Pancreas (tissue), 10 donors: ENCODE measurements at places on chromosomes 12 and 14. TPM values are rescaled to one million over a fixed set of nuclear protein-coding genes. Genes with fewer than 3 reads are reported as not detected.

PTPN21 gene
- total RNA-seq, result 10.8 TPM

EML1 gene
- total RNA-seq, result 7.0 TPM

DNA sequence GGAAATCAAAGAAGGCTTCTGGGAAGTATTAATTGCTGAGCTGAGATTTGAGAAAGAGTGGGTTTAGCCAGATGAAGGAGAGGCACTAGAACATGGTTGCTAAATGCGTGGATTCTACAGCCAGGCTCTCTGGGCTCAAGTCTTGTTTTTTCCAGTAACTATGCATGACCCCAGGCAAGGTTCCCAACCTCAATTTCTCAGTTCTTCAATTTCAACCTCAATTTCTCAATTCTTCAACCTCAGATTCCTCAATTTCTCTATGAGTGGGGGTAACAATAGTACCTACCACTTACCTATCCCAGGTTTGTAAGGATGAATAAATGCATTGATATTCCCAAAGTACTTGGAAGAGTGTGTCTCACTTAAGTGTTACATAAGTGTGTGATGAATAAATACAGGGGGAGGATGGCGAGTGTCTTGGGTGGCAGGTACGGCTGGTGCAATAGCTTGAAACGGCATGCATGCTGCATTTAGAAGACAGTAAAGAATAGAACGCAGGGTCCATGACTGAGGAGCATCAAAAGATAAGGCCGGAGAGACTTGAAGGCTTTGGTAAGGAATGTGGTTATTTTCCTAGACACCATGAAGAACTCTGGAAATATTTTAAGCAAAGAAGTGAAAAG is 149.1 kb upstream of the ATP2B1 start:
- H3K36me3 ChIP-seq, result no peaks in the 10 kb centered on the region
- no peak overlapping the region for H3K27ac ChIP-seq
- DNase-seq, result no peak
- H3K4me1 ChIP-seq, result no peaks in the 10 kb centered on the region
- no peak overlapping the region for H3K4me3 ChIP-seq
- no peaks in the 10 kb centered on the region for H3K27me3 ChIP-seq

DNA sequence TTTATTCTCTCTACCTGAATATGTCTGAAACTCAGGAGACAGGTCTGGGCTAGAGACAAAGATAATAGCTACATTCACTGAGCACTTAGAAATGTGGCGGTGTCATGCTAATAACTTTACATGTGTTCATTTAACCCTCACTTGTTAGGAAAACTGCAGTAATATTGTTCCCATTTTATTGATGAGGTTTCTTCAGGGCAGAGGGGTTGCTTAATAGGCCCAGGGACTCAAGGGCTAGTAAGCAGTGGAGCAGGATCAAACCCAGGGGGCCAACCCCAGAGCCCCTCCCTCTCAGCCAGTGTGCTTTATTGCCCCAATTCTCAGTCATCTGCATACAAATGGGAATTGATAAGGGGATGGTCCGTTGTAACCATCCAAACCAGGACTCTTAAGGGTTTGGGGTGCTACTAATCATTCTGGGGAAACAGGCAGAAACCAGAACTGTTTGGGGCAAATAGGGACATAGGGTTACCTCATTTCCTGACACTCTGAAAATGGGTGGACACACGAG is 142.8 kb upstream of the AMIGO2 start:
- no peaks in the 10 kb centered on the region for H3K36me3 ChIP-seq
- no peak for DNase-seq
- no peaks in the 10 kb centered on the region for H3K27me3 ChIP-seq
- H3K4me3 ChIP-seq, result no peak overlapping the region
- peak overlapping the region; percentile 86 for H3K27ac ChIP-seq
- H3K4me1 ChIP-seq, result peaks cover 13% of the 10 kb centered on the region

GRCh38 chr12:72075891-72076557 is 137.4 kb downstream of the TPH2 start:
- H3K27ac ChIP-seq, result no peak overlapping the region
- H3K27me3 ChIP-seq, result no peaks in the 10 kb centered on the region
- H3K36me3 ChIP-seq, result no peaks in the 10 kb centered on the region
- H3K4me1 ChIP-seq, result no peaks in the 10 kb centered on the region
- no peak overlapping the region for H3K4me3 ChIP-seq
- DNase-seq, result no peak

ANKRD33 gene
- not detected for total RNA-seq

FAM181A gene
- not detected for total RNA-seq

GRCh38 chr12:12157424-12157823 is 86.7 kb downstream of the BCL2L14 start:
- H3K4me3 ChIP-seq, result no peak overlapping the region
- peaks cover 2% of the 10 kb centered on the region for H3K4me1 ChIP-seq
- DNase-seq, result no peak
- H3K27me3 ChIP-seq, result no peaks in the 10 kb centered on the region
- H3K27ac ChIP-seq, result no peak overlapping the region

SLC5A8 gene
- not detected for total RNA-seq

AKAP6 gene
- 2.2 TPM for total RNA-seq

- H3K4me1 ChIP-seq, result peaks cover 26% of the 10 kb centered on the region
- no peaks in the 10 kb centered on the region for H3K36me3 ChIP-seq
- H3K4me3 ChIP-seq, result no peak overlapping the region
- no peaks in the 10 kb centered on the region for H3K27me3 ChIP-seq
- H3K27ac ChIP-seq, result no peak overlapping the region
Measured at GRCh38 chr14:92846162-92846897, 52.2 kb downstream of the GOLGA5 start.

DNA sequence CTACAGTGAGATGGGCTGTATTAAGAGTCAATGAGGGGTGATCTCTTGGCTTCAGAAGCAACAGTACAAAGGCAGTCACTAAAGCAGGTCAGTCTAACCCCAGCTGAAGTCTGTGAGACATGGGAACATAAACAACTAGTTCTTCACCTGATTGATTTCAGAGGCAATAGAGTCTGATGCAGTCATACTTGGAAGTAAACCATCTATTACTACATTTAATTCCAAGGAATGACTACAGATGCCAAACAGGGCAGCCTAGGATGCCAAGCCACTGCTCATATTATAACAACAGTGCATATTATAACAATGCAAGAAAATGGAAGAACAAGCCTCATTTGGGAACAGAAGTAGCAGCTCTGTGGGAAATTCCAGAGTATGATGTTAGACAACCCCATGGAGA is 35.8 kb downstream of the GRIN2B start:
- peaks cover 7% of the 10 kb centered on the region for H3K4me1 ChIP-seq
- no peak overlapping the region for H3K27ac ChIP-seq
- no peaks in the 10 kb centered on the region for H3K36me3 ChIP-seq
- DNase-seq, result no peak
- no peak overlapping the region for H3K4me3 ChIP-seq

DNA sequence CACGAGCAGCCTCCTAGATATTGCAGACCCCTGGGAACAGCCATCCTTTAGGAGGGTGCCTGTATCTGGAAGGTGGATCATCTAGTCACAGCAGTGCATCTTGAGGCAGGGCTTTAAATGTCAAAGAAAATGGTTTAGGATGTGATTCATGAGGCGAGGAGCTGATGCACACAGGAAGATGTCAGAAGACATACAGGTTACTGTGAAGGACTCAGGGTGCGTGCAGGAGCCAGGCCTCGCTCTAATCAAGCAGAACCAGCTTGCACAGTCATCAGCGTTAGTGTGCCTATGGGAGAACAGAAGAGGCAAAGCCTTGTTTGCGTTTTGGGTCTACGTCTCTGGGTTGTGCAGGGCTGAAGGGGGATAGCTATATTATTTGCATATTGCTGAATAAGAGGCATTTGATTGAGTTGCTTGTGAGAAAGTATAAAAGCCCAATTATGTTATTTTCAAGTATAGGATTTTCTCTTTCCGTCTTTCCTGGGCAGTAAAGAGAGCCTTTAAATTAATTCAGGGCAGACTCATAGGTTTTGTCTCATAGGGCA is 77.3 kb upstream of the RPH3A start:
- no peak overlapping the region for H3K27ac ChIP-seq
- DNase-seq, result no peak
- H3K4me1 ChIP-seq, result no peaks in the 10 kb centered on the region
- H3K4me3 ChIP-seq, result no peak overlapping the region

RDH12 gene
- 1.0 TPM for total RNA-seq

MYF5 gene
- not detected for total RNA-seq

- H3K36me3 ChIP-seq, result no peaks in the 10 kb centered on the region
- no peaks in the 10 kb centered on the region for H3K27me3 ChIP-seq
- H3K4me3 ChIP-seq, result no peak overlapping the region
- H3K4me1 ChIP-seq, result no peaks in the 10 kb centered on the region
- no peak for DNase-seq
Measured at GRCh38 chr12:32117316-32117715, 10.7 kb downstream of the BICD1 start.

- H3K36me3 ChIP-seq, result no peaks in the 10 kb centered on the region
- H3K27ac ChIP-seq, result no peak overlapping the region
- no peak overlapping the region for H3K4me3 ChIP-seq
- no peaks in the 10 kb centered on the region for H3K4me1 ChIP-seq
- no peak for DNase-seq
Measured at GRCh38 chr12:131528144-131528543, 182.7 kb upstream of the SFSWAP start.

GRCh38 chr12:107731366-107731765 is 29.6 kb downstream of the PRDM4 start:
- no peak overlapping the region for H3K4me3 ChIP-seq
- H3K27me3 ChIP-seq, result no peaks in the 10 kb centered on the region
- no peak for DNase-seq

DNA sequence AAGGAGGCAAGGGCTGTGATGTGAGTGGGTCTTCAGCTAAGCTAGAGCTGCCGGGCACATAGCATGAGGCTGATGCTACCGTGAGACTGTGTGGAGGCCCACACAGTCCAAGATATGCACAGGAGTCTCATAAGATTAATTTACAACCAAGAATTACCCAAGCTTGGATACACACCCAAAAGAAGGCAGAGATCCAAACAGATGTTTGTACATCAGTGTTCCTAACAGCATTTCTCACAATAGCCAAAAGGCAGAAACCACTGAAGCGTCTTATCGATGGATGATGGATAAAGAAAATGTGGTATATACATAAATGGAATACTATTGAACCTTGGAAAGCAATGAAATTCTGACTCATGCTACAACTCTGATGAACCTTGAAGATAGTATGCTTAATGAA is 40.8 kb upstream of the RIC8B start:
- DNase-seq, result no peak
- no peak overlapping the region for H3K27ac ChIP-seq
- H3K4me1 ChIP-seq, result no peaks in the 10 kb centered on the region

- no peaks in the 10 kb centered on the region for H3K36me3 ChIP-seq
- no peaks in the 10 kb centered on the region for H3K27me3 ChIP-seq
- no peaks in the 10 kb centered on the region for H3K4me1 ChIP-seq
Measured at GRCh38 chr14:74502236-74503019, 8.9 kb downstream of the ISCA2 start.

DNA sequence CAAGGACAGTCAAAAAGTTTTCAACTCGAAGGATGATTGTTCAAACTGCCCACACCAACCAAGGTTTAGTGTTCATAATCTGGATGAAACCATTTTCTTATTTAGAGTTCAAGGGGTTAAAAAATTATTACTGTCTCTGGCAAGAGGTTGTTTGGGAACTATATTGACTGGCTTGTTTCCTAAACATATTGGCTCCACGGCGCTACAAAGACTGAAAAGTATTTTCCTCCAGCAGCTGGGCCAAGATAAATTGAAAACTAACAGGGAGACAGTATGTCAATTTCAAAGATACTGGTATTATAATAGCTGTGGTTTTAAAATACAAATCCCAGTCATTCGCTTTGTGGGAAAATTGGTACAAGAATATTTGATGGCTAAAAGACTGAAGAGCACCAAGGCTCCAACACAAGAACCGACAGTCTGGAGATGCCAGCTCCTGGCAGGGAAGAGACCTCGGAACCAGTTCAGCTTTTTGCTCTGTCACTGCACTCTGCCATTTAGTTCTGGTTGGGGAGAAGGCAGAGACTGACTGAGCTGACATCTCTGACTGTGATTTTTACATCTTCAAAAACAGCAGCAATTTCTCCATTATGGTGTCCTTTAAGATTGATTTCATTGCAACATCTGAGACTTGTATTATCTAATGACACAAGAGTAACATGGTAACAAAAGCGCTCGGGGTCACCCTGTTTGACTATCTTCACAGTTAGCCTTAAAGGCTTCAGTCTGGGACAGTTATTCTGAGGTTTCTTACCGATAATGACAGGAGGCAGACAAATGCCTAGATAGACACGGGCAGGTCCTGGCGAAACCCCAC is 62.0 kb downstream of the ST8SIA1 start:
- no peak overlapping the region for H3K27ac ChIP-seq
- no peak for DNase-seq
- H3K4me1 ChIP-seq, result no peaks in the 10 kb centered on the region

DPY19L2 gene
- total RNA-seq, result 2.0 TPM

DNA sequence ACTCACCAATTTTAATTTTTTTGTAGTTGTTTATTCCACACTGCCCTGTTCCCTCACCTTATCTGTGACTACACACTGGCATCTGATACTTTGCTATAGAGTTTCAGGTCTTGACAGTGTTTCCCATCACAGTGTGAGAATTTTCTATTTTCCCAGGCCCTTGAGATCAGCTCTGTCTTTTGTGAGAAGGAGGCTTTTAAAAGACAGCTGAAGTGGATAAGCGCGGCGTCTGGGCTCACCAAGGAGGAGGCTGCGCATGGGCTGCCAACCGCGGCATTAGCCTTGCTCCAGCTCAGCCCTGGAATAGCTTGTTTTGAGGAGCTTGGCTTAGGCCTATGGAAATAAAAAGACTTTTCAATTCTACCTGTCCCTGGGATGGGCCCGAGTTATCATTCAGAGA is 181.3 kb downstream of the RMST start:
- no peak overlapping the region for H3K27ac ChIP-seq
- no peak for DNase-seq
- H3K4me3 ChIP-seq, result no peak overlapping the region
- H3K36me3 ChIP-seq, result no peaks in the 10 kb centered on the region
- no peaks in the 10 kb centered on the region for H3K4me1 ChIP-seq
- no peaks in the 10 kb centered on the region for H3K27me3 ChIP-seq

PFKM gene
- 7.4 TPM for total RNA-seq

GRCh38 chr12:25785134-25785533 is 173.3 kb upstream of the RASSF8 start:
- H3K4me3 ChIP-seq, result no peak overlapping the region
- no peak overlapping the region for H3K27ac ChIP-seq
- DNase-seq, result no peak
- H3K36me3 ChIP-seq, result no peaks in the 10 kb centered on the region
- H3K4me1 ChIP-seq, result no peaks in the 10 kb centered on the region

- no peaks in the 10 kb centered on the region for H3K36me3 ChIP-seq
- H3K27me3 ChIP-seq, result no peaks in the 10 kb centered on the region
- peaks cover 7% of the 10 kb centered on the region for H3K4me1 ChIP-seq
- no peak overlapping the region for H3K4me3 ChIP-seq
- H3K27ac ChIP-seq, result no peak overlapping the region
Measured at GRCh38 chr14:68036202-68036601, 216.6 kb downstream of the RAD51B start.

- no peak overlapping the region for H3K27ac ChIP-seq
- H3K4me1 ChIP-seq, result no peaks in the 10 kb centered on the region
- H3K27me3 ChIP-seq, result no peaks in the 10 kb centered on the region
- DNase-seq, result no peak
- no peak overlapping the region for H3K4me3 ChIP-seq
Measured at GRCh38 chr12:57250541-57250940, 446 bp downstream of the STAC3 start.

C12orf50 gene
- total RNA-seq, result not detected

CLEC4C gene
- total RNA-seq, result not detected
